ENCODE measurements at places on chromosomes 7 and 10. TPM values are rescaled to one million over a fixed set of nuclear protein-coding genes. Genes with fewer than 3 reads are reported as not detected.

DNA sequence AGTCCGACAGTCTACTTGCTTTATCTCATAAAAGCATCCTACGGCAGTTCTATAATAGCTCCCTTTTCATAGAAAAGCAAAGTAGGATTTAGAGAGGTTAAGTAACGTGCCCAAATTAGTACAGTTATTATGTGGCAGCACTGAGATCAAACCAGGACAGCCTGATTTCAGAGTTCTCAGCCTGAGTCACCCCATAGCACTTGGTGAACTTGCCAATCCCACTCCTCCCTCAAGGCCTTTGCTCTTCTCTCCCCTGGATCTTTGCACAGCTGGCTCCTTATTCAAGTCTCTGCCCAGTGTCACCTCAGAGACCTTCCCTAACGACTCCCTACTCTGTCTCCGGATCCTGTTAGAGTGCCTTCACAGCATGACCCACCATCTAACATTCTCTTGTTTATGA is 438.0 kb upstream of the NFE2L3 start:
- DNase-seq, result no peak

DNA sequence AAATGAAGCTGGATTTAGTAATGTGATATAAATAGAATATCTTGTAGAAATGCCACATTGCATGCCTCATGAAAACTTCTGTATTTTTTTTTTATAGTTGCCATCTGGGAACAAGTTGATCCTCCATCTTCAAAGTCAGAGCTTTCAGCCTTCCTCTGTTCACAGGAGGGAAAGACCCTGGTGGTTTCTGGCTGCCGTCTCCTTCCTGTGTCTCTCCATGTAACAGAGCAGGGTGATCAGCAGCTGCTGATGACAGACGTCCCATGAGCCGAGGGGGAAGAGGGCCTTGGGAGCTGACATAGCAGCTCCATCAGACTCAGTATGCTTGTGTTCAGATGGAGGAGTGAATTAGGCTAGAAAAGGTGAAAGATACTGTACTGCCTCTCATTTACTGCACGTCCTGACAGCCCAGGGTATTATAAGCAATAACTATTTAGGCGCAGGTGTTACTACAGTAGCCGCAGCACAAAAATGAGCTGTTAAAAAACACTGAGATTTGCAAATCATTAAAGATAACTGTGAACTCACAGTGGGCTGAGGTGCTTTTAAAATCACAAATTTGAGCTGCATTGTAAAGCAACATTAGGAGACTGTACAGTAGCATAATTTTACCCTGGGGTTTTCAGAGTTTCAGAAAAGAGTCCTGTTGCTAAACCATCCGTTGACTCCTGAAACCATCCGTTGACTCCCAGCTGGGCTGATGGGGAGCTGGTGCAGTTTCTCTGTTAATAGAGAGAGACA is 103.3 kb downstream of the CFAP58 start:
- DNase-seq, result no peak

GRCh38 chr7:75772081-75773077 is at the start of gene CCL26:
CCL26 (minus strand) TSS chr7:75772211; CDS start chr7:75772176, 35 bp downstream.
- peak; percentile 26 for DNase-seq

DNA sequence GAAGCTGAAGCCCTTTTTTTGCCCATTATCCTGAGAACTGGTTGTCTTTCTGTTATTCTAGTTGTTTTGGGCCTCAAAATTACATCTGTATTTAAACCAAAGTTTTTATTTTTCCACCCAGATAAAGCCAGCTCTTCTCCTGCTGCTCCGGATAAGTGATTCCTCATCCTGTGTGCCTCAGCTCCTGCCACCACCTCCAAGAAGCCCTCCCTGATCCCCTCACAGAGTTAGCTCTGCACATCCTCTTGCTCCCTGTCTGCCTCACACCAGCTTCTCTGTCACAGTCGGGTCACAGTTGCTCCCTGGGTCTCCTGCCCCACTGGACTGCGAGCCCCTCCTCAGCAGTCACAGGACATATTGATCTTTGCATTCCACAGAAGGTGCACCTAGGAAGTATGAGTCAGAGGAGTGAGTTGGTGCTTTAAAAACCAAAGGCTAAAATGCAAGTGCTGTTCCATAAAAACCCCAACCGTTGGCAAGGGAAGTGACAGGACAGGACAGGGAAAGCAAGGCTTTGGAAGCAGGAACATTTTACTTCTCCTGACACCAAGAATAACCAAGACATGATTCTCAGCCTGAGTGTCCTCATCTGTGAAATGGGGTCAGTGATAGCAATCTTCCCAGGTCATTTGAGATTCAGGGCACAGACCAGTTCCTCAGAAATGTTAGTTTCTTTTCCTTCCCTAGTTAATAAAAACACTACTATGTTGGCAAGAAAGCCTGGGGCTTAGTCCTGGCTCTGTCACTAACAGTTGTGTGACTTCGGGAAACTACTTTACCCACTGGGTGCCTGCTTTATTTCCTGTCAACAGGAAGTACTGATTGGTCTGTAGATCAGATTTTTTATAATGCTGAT is 36.5 kb upstream of the EEPD1 start:
- no peak for DNase-seq

The CFAP43 gene
- not detected for total RNA-seq

The NODAL gene
- total RNA-seq, result not detected

- DNase-seq, result no peak
Observed at GRCh38 chr7:2100278-2101208, 132.2 kb downstream of the MAD1L1 start.

GRCh38 chr7:45617166-45617565 is 43.0 kb downstream of the ADCY1 start:
- no peak for DNase-seq

DNA sequence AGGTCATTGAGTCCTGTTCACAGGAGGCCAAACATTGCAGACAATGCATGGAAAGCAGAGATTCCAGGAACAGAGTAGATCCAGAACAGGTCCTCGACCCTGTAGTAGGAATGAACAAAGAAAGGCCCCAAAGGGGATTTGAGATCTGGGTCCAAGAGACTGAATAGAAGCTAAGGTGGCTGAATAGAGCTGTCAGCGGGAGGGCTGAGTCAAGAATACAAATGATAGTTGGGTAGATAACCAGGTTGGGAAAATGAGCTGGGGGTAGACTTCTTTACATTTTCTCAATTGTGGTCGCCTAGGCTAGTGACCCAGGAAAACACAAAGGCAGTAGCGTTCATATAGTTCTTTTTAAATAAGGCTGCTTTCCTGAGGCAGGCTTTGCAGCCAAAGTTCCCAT is 103.4 kb upstream of the ELMO1 start:
- DNase-seq, result no peak

GRCh38 chr10:103534621-103535498 is 41.4 kb downstream of the NEURL1 start:
- DNase-seq, result peak; percentile 3

DNA sequence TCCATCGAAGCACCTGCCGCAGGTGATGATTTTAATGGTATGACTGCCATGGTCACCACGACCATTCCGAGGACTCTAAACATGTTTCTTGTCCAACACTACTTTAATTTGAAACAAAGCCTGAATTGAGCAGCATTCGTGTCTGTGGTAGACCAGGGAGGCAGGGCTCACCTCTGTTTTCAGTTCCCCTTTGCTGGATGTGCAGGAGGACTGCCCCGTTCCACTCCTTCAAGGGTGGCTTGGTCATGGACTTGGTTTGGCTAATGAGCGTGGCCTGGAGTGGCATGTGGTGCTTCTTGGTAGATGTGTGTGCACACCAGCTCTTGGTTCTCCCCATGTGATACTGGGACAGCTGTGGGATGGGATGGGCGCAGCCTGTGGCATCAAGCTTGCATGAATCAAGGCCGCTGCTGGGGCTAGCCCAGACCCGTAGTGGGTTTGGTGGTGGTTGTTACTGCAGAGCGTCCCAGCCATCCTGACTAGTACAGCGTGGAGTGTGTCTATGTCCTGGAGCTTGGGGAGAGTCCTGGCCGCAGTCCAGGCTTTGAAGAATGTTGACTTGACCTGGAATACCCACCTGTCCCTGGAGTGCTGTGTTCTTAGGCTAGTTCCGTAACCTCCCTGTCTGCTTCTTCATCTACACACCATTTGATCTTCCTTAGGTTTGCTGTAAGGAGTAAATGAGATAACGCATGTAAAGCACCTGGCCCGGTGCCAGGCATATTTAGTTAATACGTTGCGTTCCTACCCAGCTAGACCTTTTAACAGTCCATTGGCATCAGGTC is 34.8 kb downstream of the MGMT start:
- DNase-seq, result peak; percentile 47

- DNase-seq, result no peak
Observed at GRCh38 chr7:876972-877311, 588 bp downstream of the GET4 start.

The GNAT3 gene
- not detected for total RNA-seq

DNA sequence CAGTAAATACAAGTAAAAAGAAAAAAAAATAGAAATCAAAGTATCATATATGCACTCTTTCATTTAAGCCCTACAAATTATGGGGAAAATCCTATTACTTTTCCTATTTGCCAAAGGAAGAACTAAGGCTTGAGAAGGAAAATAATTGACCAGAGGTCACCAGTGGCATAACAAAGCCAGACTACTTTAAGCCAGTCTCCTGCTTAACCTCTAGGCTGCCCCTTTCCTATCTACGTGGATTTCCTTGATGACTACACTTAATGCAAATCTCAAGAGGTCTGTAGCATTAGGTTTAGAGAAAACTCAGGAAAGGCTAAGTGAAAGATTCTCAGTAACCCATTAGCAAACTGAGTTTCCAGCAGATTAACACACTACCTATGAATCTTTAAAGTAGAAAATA is 49.8 kb downstream of the TPK1 start:
- no peak for DNase-seq

The SLC26A3 gene
- not detected for total RNA-seq

- DNase-seq, result no peak
Observed at GRCh38 chr10:77192402-77192801, 445.2 kb downstream of the KCNMA1 start.

- DNase-seq, result peak; percentile 40
Observed at GRCh38 chr7:140049339-140050024, 13.3 kb downstream of the PARP12 start.

The VPS26A gene
- 33.0 TPM for total RNA-seq

DNA sequence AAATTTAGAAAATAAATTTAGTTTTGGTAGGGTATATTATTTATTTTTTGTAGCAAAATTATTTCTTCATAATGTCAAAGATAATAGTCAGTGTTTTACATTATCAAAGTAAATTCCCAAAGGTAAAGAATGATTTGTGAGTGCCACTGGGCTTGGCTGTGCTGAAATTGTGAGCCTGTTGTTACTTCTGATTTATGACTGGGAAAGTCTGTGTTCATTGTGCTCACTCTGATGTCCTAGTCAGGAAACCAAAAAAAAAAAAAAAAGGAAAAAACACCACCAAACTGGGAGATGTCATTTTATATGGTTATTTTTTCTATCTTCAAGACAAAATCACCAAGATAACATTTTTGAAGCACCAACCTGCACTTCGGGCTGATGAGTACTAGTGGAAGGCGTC is 44.3 kb downstream of the MDFIC start:
- DNase-seq, result no peak

GRCh38 chr7:77337456-77337990 is 78.6 kb downstream of the GSAP start:
- no peak for DNase-seq

The RBP3 gene
- total RNA-seq, result not detected

DNA sequence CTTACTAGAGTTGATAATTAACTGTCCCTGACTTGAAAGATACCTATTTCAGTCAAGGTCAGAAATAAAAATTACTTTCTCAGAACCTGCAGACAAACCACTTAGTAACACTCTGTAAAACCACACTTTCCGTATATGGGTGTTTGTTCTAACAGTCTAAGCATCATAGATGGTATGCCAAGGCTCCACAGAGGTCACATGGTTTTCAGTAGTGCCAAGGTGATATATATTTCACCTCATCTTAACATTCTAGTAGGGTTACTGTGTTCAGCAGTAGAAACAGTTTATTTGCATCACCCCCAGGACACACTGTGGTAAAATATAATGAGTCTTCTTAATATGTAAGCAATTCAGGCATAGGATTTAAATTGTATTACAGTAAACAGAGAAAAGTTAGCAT is 61.5 kb downstream of the KCND2 start:
- DNase-seq, result no peak

DNA sequence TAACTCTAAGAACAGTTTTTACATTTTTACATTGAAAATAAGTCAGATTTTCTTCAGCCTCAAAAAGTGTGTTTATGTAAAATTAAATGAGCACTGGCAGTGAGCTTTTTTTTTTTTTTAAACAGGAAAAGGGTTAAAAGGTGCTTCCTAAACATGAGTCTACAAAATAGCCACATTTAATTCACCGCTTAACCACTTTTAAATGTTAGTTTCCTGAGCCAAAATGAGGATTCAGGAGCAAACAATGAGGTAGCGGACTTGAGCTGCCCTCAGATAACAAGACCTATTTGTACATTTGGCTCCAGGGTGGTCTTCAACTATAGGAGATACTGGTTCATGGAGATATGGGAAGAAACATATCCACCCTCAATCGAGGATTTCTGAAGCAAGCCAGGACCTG is 22.8 kb downstream of the AKR1C3 start:
- DNase-seq, result no peak

The SP4 gene
- 16.7 TPM for total RNA-seq

DNA sequence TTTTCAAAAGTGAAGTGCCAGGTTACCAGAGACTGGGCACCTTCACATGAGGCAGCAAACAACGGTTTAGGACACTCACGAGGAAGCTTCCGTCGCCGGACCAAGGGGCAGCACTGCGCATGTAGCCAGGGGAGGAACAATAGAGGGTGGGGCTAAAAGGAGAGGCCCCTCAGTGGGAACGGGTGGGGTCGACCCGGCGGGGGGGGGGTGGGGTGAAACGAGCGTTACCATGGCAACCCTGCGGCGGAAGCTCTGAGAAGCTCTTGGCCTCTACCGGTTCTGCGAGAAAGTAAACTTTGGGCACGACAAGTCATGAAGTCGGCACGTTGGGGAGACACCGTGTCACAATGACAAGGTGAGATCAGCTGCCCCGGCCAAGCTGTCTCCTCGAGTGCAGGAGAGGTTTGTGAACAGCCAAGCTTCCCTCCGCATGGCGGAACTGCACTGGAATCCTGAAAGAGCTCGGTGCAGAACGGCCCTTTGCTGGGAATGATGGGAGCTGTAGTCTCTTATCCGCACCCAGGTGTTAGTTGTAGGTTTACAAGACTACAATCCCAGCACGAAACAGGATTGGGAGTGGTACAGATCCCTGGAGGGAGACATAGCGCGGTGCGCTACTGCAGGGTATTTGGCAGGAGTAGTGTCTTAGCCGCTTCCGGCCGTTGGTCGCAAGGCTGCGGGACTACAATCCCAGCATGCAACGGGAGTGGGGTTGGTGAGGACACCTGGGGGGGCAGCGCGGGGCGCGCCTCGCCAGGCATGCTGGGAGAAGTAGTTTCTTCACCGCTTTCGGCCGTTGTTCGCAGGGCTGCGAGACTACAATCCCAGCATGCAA is 72.8 kb upstream of the ZNF722 start:
- DNase-seq, result peak; percentile 64

GRCh38 chr7:107958764-107959526 is 44.0 kb downstream of the LAMB1 start:
- DNase-seq, result no peak

DNA sequence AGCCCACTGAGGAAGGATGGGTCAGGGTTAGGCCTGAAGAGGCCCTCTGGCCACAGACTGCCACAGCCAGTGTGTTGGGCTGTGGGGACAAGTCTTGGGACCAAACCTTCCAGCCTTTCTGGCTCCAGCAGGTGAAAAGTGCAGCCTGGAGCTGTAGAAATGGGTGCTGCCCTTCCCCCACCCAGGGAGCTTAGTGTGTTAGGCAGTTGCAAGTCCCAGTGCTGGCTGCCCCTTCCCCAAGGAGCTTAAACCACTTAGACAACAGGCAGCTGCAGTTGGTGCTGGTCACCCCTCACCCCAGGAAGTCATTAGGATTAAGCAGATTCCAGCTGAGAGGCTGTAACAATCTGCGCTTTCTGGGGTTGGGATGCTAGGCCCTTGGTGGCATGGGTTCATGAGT is 563.3 kb downstream of the NRG3 start:
- DNase-seq, result no peak

The ANKRD1 gene
- 1.5 TPM for total RNA-seq

Measured in stomach (tissue), 19 donors.